MM.1S (cell line): ENCODE measurements at places on chromosomes 1 and 21.
A peak's percentile ranks its signal among the peaks of the same experiment; 100 is the strongest.

- no peak for DNase-seq
These were observed 85.2 kb upstream of the WLS start for GRCh38 chr1:68317543-68317942.

DNA sequence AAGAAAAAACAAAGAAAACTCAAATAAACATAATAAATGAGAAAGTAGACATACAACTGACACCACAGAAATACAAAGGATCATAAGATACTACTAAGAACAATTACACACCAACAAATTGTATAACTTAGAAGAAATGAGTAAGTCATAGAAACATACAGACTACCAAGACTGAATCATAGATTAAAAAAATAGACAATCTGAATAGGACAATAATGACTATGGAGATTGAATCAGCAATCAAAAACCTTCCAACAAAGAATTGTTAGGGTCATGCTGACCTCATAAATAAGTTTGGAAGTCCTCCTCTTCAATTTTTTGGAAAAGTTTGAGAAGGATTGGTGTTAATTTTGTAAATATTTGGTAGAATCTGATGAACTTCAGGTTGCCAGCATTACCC, 159.0 kb downstream of the PTBP2 start:
- no peak for DNase-seq

DNA sequence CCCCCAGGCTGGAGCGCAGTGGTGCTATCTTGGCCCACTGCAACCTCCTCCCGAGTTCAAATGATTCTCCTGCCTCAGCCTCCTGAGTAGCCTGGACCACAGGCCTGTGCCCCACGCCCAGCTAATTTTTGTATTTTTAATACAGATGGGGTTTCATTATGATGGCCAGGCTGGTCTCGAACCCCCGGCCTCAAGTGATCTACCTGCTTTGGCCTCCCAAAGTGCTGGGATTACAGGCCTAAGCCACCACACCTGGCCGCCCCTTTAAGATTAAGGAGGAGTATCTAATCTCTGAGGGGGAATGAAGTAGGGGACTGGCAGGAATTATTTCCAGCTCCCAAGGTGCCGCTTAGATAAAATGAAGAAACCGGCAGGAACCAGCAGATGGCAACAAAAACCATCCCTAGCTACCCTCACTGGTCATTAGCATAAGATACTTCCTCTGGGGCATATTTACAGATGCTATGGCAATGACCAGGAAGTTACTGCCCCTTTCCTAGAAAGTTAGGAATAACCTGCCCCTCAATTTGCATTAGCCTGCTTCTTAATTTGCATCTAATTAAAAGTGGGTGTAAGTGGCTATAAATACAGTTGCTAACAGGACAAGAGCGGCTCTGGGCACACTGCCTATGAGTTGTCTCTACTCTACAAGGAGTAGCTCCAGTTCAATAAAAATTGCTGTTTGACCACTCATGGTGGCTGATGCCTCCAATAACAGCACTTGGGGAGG, 7.1 kb upstream of the NSUN4 start:
- DNase-seq, result peak; percentile 69

DNA sequence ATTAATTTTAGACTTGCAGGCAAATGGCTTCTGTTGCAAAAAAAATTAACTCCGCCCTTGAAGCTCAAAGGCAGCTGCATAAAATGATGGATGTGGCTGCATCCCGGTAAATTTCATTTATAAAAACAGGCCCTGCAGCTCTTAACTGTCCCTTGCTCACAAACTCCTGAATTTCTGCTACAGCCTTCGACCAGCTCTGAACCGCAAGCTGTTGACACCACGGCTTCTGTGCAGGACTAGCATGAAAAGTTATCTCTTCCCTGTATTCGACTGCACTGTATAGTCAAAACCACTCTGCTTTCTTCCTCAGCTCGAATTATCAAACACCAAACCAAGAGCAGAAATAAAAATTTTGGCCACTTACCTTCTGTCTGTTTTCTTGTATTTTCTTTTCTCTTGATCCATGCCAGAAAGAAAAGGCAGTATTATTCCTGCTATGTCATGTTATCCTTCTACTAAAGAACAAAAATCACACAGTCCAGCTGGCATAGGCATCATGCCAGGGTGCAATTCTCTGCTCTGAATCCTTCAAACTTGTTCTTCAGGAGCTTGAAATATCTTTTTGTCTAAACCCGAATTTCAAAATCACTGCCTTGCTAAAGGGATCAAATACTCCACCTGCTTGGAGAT, 195.5 kb upstream of the NCAM2 start:
- DNase-seq, result no peak

GRCh38 chr1:40848530-40849189, 13.5 kb downstream of the CITED4 start:
- peak; percentile 36 for DNase-seq

DNA sequence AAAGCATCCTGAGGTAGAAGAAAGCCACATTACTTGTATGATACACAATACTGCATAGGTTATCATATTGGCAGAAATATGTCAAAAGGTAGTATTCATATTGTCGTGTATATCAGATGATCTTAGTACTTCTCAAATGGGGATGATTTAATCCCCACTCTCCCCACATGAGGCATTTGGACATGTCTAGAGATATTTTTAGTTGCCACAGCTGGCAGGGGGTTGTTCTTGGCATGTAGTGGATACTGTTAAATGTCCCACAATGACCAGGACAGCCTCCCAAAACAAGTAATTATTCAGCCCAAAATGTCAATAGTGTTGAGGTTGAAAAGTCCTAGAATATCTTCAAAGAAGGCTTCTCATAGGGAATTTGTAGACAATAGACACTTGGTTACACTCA, 162.8 kb downstream of the NEGR1 start:
- DNase-seq, result no peak

- no peak for DNase-seq
These were observed 31.5 kb downstream of the GPR52 start for GRCh38 chr1:174479281-174479680.

- DNase-seq, result no peak
These were observed 737 bp upstream of the SMAP2 start for GRCh38 chr1:40372658-40373322.
